Activated T-helper 1 cell treated with anti-CD3 and anti-CD28 coated beads, Interleukin-2, amount 50 U/mL, for 16 hours (primary cell): ENCODE measurements at places on chromosomes 6 and 20.

- DNase-seq: no peak
These were observed 31.6 kb upstream of the LY86 start for GRCh38 chr6:6556738-6557503.

- DNase-seq: no peak
These were observed 20.3 kb downstream of the ZMYND8 start for GRCh38 chr20:47336129-47336754.

DNA sequence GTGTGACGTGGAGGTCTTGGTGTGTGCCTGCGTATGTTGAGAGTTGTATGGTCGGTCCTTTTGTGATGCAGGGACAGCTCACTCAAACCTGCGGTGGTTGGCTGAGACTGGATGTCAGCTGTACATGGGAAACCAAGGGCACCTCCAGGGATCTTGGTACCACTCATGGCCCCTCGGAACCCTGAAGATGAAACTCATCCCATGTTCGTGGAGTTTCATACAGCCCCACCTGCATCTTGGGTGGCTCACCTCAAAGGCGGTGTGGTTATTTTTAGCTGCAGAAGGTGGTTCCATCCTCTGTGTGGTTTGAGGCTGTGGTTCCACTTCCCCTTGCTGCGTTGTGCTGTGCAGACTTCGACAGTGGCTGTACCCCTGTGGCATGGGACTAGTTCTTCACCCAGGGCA lies 52.6 kb upstream of the SLC22A1 start:
- DNase-seq: no peak

DNA sequence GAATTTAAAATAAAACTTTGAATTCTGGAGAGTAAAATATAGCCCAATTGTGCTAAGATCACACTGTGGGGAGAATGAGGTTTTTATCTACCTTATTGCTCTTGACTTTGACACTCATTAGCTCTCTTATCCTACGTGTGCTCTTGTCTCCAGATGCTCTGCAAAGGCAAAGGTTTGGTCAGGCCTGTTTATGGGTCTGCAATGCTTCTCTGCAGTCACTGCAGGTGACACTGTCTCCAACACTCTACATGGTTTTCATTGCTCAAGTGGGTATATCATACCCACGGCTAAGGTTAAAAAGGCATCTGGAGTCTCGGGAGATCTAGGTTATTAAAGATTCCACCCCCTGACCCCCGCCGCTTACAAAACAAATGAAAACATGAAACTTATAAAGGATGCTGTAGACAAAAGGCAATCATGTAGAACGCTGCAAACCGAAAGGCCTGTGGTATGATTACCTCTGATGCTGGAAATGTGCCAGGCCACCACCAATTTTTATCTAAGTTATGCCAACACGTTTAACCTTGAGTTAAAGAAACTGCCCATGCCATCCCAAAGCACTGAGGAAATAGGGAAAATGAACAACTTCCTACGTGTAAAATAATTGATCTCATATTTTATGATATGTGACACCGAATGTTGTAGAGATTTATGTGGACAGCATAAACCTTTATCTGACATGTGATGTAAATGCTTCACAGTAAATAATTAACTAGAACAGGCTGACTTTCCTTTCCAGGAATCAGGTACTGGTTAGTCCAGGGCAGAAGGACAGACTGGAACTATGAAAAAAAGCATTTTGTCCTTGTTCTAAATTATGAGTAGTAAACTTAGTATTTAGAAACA lies 238.2 kb upstream of the NOX3 start:
- no peak for DNase-seq

GRCh38 chr6:75691012-75691411 lies 58.0 kb upstream of the MYO6 start:
- no peak for DNase-seq

- no peak for DNase-seq
These were observed 369 bp upstream of the NSFL1C start for GRCh38 chr20:1467082-1467354.

DNA sequence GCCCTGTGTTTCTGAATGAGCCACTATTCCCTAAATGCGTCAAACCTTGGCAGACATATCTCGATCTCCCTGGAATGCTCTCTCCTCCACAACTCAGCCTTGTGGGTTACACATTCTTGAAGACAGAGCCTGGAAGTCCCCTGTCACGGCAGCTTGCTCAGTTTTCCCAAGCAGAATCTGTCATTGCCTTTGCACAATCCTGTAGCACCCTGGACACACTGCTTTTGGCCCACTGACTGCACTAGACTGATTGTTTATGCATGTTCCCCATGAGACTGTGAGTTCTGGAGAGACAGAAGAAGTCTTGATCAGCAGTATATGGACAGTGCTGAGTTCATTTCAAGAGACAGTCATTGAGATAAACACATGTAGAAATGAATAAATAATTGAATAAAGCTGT lies 406.7 kb downstream of the CD83 start:
- no peak for DNase-seq

DNA sequence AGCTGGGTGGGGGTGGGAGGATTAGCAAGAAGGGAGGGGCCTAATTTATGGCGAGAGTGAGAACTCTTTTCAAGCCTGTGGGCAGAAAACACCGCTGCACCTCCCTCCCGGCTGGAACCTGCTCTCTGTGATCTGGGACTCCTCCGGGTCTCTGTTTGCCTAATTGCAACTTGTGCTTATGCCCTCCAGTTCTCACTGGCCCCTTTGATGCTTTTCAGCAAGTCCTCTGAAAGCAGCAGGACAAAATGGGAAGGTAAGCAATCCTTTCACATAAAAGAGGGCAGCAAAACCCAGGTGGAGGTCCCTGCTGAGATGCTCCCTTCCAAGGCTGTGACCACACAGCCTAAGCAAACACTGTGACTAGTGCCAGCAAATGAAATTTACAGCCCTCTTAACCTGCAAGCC lies 523.0 kb upstream of the FLRT3 start:
- DNase-seq: no peak

GRCh38 chr20:38109591-38110524 lies 55.2 kb downstream of the TGM2 start:
- DNase-seq: no peak

GRCh38 chr6:132219901-132220300 lies 181.4 kb downstream of the MOXD1 start:
- DNase-seq: no peak

- DNase-seq: no peak
These were observed 10.2 kb upstream of the PEDS1 start for GRCh38 chr20:50163570-50164317.

DNA sequence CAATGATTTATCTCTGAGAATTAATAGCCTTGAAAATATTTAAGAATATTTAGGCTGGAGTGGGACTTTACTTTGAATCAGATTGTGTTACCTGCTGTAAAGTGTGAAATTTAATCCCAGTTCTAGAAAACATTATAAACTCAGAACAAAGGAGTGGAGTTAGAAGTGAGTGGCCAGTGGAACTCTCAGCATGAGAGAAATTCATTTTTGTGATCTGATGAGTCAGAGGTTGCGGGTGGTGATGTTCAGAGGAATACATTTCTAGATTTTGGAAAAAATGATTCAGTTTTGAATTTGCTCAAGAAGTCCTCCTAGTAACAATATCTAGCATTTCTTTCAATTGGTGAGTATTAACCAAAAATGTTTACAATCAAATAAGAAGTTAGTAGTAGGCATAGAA lies 167.5 kb downstream of the ZFAND3 start:
- DNase-seq: no peak

- no peak for DNase-seq
These were observed 44.4 kb downstream of the PRKN start for GRCh38 chr6:162683135-162683534.

DNA sequence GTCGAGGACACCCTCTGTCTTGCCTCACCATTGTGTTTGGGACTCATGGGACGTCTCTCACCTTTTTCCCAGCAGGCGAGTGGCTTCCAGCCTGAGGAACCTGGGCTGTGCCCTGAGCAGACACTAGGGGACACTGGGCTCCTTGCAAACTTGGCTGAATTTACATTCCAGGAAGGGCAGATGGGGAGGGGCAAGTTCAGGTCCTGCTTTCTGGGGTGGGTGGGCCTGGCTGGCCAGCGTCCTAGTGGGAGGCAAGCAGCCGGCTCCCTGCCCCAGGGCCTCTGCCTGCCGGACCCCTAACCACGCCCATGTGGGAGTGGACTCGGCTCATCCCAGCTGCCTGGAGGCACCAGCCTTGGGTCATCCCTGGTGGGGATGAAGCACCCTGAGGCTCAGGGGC lies 48.2 kb upstream of the MLN start:
- no peak for DNase-seq

- no peak for DNase-seq
These were observed 21.0 kb upstream of the RIN2 start for GRCh38 chr20:19737025-19737424.

DNA sequence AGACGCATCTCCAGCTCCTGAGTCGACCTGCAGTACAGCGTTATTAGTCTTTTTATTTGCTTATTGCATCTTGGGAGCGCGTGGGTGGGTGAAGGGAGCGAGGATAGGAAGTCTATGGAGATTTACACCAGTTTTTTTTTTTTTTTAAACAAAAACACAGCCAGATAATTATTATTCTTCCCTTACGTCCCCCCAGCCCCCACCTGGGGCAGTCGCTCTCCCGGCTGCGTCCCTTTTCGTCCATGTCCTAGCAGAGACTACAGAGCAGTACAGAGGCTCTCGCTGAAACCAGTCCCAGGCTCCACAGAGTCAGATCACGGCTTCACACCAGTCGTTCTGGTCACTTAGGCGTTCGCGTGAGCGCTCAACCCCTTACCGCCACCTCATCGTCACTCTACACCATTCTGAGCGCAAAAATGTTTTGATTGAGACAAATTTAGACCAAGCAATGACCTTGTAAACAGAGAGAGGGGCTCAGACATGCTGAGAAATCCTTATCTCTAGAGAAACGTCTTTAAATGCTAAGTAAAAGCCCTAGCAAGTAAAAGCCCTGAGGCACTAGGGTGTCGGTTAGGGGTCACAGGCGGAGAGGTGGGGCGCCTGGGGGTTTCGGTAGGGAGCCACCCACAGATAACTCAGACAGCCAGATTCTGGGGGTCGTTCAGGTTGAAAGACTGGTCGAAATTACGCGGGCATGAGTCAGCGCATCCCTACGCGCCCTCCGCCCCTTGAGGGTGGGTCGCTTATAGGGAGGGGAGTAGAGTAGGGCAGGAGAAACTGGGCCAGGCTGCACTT lies 975 bp upstream of the PPT2 start:
- no peak for DNase-seq

GRCh38 chr6:106055489-106055888 lies 30.6 kb upstream of the PRDM1 start:
- DNase-seq: no peak

DNA sequence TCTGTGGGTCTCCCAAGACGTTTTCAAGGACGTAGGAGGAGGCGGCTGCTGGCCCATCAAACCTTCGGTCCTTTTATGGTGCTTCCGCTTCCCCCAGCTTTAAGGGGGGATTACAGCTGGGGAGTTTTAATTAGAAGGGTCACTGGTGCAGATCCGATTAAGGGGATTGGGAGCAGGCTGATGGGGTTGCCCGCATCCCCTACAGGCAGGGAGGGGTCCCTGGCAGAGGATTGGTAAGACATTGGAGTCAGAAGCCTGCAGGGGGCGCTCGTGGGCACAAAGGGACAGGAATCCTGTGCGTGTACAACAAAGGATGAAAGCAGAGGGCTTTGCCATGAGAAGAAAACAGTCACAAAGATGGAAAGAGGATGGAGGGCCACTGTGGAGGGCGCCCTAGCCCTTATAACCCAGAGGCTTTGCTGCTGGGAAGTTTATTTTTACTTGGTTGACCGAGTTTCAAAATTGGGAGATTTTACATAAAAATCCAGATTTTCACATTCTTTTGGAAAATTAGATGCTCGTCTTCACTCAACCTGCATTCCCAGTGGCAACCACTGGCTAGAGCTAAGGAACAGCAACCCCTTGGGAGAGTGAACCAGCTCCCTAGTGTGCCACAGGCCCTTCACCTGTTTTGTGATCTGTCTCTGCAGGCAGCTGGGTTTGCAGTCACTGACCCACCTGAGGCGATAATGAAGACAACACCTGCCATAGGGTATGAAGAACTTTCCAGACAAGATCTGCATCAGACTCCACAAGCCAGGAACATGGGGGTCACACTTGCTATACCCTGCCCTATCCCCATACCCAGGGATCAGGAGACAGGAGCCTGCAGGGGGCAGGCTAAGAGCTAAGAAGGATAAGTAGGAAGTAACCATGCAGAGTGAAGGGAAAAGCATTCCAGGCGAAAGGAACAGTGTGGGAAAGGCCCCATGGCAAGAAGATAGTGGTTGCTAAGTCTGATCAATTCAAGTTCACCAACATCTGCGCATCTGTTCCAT lies 97.7 kb downstream of the KCNB1 start:
- peak; percentile 19 for DNase-seq

DNA sequence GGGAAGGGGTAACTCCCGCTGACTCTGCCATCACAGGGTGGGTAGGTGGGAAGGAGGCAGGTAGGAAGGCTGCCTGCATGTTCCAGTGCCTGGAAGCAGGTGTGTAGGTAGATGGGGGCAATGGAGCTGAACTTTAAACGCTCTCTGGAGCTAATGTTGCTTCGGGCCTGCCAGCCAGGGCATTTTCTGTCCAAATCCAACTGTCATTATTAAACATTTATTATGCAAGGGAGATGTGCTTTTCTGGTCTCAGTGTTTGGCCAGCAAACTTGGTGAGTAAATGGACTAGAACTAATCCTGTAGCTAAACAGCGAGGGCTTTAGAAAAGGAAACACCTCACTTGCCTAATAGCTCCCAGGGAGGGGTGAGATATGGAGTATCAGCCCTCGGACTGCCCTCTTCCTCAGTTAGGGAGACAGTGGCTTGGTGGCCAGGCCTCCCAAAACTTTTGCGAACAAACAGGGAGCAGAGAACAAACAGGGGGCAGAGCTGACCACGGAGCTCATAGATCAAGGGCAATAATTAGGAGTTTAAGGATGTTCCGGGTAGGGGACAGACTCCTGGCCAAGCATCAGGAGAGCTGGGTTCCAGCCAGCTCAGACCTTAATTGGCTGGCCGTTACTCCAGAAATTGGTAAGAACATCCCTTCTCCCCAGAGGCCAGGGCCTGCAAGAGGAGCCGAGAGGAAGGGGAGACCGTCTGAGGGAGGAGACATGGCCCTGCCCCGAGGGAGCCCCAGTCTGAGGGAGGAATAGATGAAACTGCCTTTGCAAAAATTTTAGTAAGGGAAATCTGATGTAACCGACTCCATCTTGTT lies 131.1 kb downstream of the VEGFA start:
- DNase-seq: no peak

GRCh38 chr20:2417213-2417541 lies 36.5 kb downstream of the TGM6 start:
- DNase-seq: no peak

- DNase-seq: no peak
These were observed 551.0 kb downstream of the HAO1 start for GRCh38 chr20:7389216-7389615.

GRCh38 chr6:27472182-27472616 lies 706 bp downstream of the ZNF184 start:
- DNase-seq: peak; percentile 29

- DNase-seq: no peak
These were observed 295.3 kb upstream of the SULF2 start for GRCh38 chr20:48080583-48080982.
